Stimulated activated CD8-positive, alpha-beta memory T cell treated with anti-CD3 and anti-CD28 coated beads, Interleukin-7, amount 100 ng/mL, for 48 hours (primary cell): ENCODE measurements at places on chromosomes 2 and 18.

- DNase-seq: no peak
Measured at GRCh38 chr18:52694804-52695203, 354.8 kb downstream of the DCC start.

- no peak for DNase-seq
Measured at GRCh38 chr2:144703852-144704708, 184.2 kb upstream of the ZEB2 start.

GRCh38 chr2:118865106-118865505 lies 17.7 kb upstream of the EN1 start:
- no peak for DNase-seq

DNA sequence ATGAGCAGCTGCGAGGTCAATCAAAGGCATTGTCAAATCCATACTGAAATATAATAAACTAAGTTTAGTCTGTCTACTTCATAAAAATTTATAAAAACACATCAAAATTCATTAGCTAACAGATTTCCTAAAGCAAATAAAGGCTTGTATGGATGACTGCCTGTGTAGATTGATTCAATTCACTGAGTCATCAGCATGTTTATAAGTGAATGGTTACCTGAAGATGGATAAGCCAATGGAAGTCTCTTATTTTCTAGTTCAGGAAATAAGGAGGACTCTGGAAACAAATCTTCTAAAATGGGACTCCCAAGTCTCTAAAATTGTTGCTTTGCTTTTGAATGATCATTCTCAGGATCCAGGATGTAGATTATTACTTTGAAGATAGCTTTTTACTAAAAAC lies 57.0 kb upstream of the HNRNPA3 start:
- DNase-seq: no peak

- DNase-seq: no peak
Measured at GRCh38 chr2:70536517-70537055, 17.0 kb downstream of the TGFA start.

DNA sequence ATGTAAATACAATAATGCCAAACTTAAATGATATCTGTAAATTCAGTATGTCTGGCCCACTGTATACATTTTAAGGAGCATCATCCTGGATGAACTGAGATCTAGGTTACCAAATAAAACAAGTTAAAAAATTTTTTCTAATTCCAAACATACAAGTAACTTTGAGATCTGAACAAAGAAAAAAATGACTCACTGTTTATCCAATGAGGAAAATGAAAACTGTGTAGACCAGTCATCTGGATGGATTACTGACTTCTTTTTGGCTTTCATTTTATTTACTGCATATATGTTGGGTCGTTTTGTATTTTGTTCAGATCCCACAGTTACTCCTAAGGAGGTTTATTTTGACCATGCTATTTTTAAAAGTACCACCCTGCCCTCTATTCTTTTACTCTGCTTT lies 189.8 kb downstream of the RBM43 start:
- DNase-seq: no peak

DNA sequence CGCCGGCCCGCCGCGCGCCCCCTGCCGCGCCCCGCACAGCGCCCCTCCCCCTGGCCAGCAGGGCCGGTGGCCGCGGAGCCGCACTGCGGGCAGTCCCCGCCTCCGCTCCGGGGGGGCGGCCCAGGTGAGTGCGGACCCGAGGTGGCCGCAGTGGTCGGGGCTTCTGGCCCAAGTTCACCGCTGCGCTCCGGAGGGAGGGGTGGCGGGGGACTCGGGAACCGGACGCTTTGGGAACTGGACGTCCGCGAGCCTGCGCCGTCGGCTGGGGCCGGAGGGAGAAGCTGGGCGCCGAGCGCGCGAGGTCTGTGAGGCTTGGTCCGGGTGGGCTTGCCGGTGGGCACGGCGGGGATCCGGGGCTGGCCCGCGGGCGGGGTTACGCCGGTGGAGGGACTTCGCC lies 591 bp upstream of the LDLRAD4 start:
- DNase-seq: no peak

GRCh38 chr2:75518638-75519465 lies 41.9 kb downstream of the EVA1A start:
- no peak for DNase-seq

DNA sequence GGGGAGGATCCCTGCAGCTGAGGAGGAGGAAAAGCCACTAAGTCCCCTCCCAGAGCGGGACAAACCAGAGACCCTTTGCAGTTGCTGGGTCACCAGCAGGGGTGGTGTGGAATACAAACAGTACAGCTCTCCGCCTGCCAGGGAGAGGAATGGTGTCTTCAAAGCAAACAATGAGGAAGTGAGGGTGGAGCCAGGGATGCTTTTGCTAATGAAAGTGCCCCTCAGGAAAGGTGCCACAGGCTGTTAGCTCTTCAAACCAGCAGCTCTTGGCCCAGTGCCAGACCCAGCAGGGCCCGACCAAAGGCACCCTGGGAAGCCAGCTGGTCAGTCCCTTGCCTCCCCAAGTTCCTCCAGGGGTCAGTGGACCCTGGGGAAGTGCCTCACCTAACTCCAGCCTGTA lies 102.8 kb downstream of the HIBCH start:
- DNase-seq: no peak

DNA sequence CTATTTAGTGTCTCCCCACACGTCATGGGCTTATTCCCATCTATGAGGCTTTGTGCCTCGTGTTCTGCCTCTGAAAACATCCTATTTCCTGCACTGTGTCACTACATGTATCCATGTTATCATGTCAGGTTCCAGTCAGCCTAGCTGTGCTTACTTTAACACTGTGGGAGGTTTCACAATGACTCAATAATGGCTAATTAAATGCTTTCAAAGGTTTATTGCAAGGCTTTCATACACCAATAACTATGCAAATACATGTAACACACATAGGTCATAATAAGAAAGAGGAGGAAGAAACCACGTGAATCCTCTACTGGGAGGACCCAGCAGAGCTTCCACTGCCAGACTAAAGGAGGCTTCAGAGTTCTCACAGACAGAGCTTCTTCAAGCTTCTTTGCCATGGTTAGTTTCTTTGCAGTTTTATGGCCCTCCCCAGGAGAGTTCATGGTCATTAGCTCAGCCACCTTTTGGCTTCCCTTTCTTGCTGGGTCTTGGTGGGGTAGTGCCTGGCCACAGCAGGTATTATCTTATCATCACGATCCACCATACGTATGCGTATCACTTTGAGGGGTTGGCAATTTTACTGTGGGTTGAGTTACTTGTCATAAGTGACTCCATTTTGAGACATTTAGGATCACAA lies 5.1 kb upstream of the COLEC12 start:
- no peak for DNase-seq

DNA sequence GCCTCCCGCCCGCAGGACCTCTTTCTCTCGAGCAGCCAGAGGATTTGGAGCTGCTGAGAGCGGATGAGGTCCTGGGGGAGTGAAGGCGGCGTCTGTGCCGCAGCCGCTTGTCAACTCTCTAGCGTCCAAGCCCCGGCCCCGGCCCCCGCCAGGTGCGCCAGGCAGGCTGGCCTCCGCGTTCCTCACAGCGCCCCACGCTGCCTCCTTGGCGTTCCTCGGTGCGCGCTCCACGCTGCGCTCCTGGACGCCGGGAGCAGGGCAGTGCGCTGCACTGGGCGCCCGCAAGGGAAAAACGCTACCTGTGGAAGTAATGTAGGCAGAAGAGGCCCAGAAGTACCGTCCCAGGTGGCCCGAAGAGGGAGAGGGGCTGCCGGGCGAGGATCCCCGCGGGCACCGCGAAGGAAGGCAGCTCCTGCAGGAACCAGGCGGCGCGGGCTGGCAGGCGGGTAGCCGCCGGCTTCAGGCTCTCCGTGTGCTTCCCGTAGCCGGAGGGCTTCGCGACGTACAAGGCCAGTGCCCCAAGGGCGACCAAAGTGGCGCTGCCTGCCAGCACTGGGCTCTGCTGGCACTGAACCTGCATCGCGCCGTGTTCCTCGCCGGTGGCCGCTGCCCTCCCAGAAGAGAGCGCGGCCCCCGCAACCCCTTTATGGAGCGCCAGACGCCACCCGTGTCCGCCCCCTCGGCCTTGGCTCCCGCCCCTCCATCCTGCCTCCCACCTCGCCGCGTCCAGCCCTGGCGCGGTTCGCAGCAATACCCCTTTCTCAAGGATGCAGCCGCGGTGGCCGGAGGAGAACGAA lies at the start of gene SRD5A2:
TSS of gene SRD5A2 (minus strand) at position 618 of the 797 bp plus-strand sequence. CDS start at position 580, 38 bp downstream.
- no peak for DNase-seq

GRCh38 chr2:1137913-1138391 lies 187.3 kb downstream of the SNTG2 start:
- no peak for DNase-seq

DNA sequence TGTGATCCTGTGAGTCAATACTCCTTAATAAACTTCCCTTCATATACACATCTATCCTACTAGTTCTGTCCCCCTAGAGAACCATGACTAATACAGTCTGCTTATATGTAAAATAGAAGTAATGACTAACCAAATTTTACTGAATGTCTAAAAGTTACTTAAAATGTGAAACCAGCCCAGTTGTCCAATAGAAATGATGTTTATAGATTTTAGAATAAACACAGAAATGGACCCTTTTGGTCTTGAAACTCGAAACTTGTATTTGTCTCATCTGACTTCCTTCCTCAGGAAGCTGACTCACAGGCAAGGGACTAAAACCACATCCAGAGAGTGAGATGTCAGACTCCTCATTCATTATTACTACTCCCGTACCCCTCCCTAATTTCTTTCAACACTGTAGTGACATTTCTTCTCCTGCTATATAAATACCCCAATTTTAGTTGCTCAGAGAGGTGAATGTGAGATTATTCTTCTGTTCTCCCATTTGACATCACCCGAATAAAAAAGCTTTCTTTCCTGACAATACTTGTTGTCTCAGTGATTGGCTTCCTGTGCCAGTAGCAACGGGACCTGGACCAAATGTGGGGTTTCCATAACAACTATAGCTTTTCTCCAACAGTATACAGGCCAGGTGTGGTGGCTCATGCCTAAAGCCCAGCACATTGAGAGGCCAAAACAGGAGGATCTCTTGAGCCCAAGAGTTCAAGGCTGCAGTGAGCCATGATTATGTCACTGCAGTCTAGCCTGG lies 486.0 kb downstream of the ERBB4 start:
- no peak for DNase-seq

- DNase-seq: no peak
Measured at GRCh38 chr2:168286535-168286934, 39.1 kb upstream of the STK39 start.

GRCh38 chr2:32894119-32894728 lies 52.5 kb upstream of the LTBP1 start:
- DNase-seq: no peak

GRCh38 chr2:163641986-163642385 lies 93.8 kb downstream of the FIGN start:
- DNase-seq: no peak

GRCh38 chr18:24268784-24269550 lies 128.7 kb downstream of the OSBPL1A start:
- no peak for DNase-seq

DNA sequence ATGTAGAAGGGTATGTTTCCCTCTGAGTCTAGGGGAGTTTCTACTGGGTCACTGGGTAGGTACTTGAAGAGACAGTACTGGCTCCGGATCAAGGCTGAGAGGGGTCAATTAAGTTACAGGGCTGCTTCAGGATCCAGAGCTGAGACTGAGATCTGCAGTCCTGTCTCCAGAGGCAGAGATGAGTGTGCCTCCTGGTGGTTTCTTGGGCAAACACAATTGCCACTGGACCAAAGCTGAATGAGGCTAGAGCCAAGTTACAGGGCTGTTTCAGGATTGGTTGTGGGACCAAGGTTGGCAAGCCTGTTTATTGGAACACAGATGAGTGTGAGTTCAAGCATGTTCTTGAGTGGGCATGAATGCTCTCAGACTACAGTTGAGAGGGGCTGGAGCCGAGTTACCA lies 157.9 kb downstream of the ADCYAP1 start:
- DNase-seq: no peak

DNA sequence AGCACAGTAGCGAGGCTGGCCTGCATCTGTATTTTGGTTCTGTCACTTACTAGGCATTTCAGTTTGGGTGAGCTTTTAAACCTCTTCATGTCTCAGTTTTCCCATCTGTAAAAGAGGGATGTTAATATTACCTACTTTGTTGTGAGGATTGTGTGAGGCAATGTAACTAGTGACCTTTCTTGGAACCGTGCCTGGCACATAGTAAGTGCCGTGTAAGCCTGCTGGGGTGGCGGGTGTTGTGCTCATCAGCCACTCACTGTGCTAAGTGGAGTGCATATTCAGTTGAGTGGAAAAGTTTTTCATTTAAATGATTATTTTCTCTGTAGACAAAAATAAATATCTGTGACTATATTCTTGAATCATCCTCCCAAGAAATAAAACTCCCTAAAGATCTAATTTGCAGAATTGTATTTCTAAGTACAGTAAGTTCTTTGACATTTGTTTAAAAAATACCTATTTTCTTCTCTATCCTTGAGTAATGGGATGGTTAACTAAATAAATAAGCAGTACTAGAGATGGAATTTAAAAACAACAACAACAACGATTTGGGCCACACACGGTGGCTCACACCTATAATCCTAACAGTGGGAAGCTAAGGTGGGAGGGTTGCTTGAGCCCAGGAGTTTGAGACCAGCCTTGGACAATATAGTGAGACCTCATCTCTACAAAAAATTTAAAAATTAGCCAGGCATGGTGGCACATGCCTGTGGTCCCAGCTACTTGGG lies 56.7 kb downstream of the MALT1 start:
- no peak for DNase-seq

DNA sequence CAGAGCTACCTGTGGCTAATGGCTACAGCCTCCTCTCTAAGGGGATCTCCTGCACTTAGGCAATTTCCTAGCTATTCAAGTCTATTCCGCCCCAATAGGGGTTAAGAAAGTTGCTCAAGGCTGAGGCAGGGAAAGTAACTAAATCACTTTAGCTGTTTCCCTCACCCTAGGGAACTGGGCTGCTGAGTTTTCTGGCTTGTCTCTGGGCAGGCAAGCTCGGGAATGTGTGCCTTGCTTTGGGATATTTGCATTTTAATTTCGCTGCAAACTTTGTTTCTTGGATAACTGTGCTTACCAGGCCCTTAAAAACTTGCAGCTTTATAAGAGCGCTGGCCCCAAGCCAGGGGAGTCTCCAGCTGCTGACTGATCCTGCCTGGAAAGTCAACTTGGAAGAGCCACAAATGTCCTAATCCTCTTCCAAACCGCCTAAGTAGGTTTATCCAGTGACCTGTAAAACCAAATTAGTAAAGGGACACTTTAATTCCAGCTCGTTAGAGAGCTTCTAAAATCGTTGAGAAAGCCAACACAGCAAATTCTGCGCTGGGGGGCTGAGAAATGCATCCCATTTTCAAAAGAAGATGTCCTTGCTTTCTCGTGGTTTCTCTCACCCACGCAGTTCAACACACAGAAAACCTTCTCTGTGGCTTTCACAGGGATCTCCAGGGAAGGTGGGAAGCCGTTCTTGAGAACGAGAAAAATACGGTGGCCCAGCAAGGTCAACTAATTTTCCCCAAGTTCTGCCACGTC lies 59.5 kb upstream of the SP3 start:
- no peak for DNase-seq

GRCh38 chr2:2575870-2576386 lies 244.9 kb upstream of the MYT1L start:
- DNase-seq: no peak

- no peak for DNase-seq
Measured at GRCh38 chr2:80437959-80438358, 133.4 kb upstream of the LRRTM1 start.

- no peak for DNase-seq
Measured at GRCh38 chr2:3189076-3189591, 188.5 kb downstream of the EIPR1 start.
